ENCODE measurements at places on chromosomes 4 and X. TPM values are rescaled to one million over a fixed set of nuclear protein-coding genes. Genes with fewer than 3 reads are reported as not detected.

The AREG gene
- total RNA-seq = 225 TPM

The CFAP299 gene
- total RNA-seq = not detected

The PNMA3 gene
- not detected for total RNA-seq

The MAGEA3 gene
- total RNA-seq = not detected

The XAGE2 gene
- not detected for total RNA-seq

The MAGEA9B gene
- not detected for total RNA-seq

The PABPC4L gene
- under 0.01 TPM for total RNA-seq
